Activated T-cell treated with anti-CD3 and anti-CD28 coated beads, Interleukin-2, amount 50 U/mL, for 72 hours (primary cell): ENCODE measurements at places on chromosomes 2 and 18.

- no peak for DNase-seq
Measured at GRCh38 chr18:48780913-48781162, 169.9 kb downstream of the SMAD7 start.

DNA sequence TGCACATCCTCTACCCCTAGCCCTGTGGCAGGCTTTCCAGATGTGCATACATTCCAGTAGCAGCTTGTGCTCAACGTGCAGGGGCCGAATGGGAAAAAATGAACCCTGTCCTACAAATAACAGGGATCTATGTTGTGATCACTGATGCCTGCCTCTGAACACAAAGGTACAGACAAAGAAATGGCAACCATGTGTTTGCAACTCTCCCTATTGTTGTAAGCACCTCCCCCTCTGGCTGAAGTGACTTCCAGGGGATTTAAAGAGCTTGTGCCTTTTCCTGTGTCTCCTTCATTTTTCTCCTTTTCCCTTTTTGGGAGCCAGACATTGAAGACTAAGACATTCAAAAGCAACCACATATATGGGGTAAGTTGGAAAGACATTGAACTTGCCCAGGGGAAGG, 21.6 kb downstream of the ARHGAP25 start:
- DNase-seq = no peak

DNA sequence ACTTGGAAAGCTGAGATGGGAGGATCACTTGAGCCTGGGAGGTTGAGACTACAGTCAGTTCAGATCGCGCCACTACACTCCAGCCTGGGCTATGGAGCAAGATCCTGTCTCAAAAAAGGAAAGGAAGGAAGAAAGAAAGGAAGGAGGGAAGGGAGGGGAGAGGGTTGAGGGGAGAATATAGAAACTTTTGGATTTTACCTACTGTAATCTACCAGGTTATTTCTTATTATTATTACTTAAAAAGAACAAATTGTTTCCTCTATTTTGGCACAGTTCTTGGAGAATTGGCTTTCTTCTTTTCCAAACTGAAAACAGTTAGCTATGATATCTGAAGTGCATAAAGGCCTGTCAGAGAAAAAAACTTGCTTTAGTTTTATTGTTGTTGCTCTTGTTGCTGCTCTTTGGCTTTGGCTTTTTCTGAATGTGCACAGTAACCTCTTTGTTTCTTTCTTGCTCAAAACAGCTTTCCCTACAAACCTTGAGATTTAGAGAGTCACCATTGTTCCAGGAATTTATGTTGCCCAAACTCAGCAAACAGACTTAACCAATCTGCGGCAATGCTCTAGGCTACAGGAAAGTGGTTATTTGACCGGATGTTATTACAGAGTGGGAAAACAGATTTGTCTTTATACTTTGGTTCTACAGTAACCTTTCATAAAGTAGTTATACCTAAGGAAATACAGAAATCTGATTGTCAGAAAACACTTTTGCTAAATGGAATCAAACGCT, 214.9 kb downstream of the XIRP2 start:
- DNase-seq = no peak

DNA sequence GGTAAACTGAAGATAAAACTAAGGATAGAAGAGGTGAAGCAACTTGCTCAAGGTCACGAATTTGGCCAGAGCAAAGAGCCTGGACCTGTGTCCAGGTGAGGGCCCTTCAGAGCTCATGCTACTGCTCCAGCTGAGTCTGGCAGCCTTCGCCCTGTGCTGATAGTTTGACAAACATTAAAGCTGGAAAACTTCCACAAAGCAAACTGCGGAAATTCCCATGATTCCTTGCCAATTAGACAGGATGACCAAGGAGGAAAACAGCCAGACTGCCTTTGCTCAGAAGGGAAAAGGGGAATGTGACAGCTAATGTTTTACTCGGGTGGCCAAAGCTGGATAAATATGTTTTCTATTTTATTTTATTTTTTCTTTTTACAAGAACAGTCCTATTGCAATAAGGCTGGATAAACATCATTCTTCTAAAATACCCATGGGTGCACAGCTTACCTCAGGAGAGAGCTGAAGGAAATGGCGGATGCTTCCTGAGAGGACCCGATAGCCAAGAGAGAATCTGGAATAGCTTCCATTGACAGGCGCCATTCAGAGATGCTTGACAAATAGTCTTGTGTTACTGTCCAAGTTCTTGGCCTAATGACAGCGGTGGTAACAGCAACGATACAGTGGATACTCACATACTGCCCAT, 5.3 kb upstream of the CTAGE1 start:
- no peak for DNase-seq

DNA sequence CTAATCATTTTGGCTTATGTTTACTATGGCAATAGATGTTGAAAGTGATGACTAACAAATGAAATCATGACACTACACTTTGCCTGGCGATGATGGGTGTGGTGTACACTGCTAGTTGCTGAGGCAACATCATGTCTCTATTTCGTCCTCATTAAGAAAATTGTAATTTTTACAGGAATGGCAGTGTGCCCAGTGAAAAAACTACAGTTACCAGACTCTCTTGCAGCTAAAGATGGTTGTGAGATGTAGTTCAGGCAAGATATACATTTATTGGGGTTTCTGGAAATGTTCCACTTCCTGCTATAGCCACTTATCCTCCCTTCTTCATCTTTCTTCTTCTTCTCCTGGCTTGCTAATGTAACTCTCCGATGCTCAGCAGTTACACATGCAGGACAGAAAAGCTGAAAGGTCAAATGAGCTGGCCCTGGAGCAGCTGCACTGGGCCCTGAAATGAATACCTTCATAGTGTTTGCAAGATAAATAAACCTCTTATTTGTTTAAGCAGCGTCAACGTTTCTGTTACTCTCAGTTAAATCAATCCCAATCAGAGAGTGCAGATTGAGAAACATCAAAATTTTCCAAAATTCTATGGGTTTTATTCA, 46.0 kb downstream of the SOCS6 start:
- DNase-seq = no peak
